Astrocyte (in vitro differentiated cells and primary cell): ENCODE measurements at places on chromosomes 1 and 21.

DNA sequence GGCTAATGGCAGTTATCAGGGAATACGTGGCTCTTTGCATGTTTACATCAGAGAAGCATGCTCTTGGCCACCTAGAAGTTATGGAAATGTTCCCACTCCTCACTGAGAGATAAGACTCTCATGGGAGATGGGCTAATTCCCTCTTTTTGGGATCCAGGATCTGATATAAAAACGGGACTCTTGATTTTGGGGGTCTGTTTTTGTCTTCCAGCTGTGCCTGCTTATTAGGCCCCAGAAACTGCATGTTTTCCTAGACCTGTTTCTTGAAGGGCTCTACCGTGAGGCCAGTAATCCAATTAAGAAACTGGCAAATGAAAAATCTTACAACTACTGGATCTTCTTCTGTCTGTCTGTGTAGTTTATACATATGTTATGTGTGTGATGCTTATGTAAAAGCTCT is 47.0 kb upstream of the PTCH2 start:
- no peak for DNase-seq

- DNase-seq, result no peak
Observed at GRCh38 chr1:118989006-118989815, 1.1 kb upstream of the TBX15 start.

- DNase-seq, result no peak
Observed at GRCh38 chr1:167088746-167089417, 1.3 kb downstream of the GPA33 start.

- DNase-seq, result no peak
Observed at GRCh38 chr1:233695901-233696300, 82.0 kb downstream of the KCNK1 start.

- DNase-seq, result peak; percentile 66
Observed at GRCh38 chr1:12435639-12436344, 182.2 kb downstream of the DHRS3 start.

DNA sequence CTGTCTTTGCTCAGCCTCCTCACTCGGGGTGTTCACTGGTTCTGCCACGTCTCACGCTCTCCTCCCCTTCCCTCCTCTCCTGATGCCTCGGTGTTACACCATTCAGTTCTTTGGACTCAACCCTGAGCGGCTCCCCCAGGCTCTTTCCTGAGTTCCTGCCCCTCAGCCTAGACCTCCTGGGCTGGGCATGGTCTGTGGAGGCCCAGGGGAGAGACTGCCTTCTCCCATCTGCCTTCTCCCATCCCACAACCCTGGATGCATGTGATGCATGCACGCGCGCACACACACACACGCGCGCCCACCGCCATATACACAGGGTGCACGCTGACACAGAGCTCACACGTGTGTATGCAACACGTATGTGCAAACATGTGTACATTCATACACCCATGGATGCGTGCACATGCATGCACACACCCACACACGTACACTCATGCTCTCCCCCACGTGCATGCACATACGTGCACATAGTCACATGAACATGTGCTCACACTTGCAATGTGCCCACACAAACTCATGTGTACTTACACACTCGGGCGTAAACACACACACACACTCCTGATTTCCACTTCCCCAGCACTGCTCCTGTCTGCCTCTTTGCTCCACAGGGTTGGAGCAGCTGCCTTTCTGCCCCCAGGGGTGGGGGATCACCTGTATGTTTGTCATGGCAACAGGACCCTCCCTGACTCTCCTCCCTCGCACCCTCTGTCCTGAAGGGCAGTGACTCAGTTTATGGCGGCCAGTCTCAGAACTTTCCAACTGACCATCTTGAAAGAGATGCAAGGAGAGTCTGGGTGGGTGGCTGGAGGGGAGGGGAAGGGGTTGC is 59.0 kb downstream of the HUNK start:
- no peak for DNase-seq
